ENCODE measurements at places on chromosomes 5 and 9.

- no peak for DNase-seq
Observed at GRCh38 chr9:135486267-135487065, 6.9 kb downstream of the PPP1R26 start.

DNA sequence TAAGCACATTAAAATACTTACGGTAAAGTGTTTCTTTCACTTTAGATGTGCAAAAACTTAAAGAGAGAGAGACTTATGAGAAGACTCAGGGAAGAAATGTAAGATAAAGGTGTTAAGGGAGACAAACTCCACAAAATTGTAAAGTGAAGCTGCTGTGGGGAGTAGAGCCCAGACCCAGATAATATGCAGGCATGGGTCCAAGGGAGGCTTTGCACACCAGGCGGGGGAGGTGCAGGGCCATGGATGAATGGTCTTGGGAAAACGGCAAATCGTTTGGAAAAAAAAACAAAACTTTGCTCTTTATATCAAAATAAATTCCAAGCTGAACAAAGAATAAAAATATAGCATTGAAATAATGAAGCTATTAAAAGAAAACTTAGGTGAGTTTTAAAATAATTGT, 9.1 kb downstream of the SYK start:
- DNase-seq = no peak

GRCh38 chr9:34694811-34695210, 3.7 kb upstream of the CCL19 start:
- DNase-seq = no peak

DNA sequence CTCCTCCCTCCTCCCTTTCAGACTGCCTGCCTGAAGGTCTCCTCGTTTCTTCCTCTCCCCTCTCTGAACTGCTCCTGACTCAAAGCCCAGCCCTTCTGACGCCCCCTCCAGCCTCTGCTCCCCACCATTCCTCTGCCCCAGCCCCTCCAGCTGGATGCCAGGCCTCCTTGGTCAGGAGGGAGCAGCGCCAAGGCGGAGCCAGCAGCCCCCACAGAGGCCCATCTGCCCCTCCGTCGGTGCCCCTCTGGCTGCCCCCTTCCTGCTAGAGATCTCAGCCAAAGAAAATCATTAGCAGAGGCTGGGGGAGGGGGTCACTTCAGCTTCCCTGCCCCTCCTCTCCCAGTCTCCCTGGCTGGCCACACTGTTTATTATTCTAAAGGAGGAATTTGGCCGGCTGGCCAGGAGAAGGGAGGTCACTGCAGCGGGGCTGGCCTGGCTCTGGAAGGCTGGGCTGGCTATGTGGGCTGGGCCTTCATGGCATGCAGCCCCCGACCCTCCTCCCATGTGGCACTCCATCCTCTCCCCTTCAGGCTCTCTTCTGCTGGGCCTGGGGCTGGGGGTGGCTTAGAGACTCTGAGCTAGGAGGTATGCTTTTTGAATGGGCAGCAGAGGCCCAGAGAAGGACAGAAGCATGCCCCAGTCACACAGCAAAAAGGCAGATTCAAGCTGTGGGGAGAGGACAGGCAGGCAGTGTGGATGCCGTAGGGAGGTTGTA, 16.9 kb downstream of the PDGFRB start:
- peak; percentile 84 for DNase-seq

- no peak for DNase-seq
Observed at GRCh38 chr9:127796225-127796813, 6.4 kb upstream of the FPGS start.

- DNase-seq = no peak
Observed at GRCh38 chr9:99312736-99313135, 90.7 kb downstream of the SEC61B start.

DNA sequence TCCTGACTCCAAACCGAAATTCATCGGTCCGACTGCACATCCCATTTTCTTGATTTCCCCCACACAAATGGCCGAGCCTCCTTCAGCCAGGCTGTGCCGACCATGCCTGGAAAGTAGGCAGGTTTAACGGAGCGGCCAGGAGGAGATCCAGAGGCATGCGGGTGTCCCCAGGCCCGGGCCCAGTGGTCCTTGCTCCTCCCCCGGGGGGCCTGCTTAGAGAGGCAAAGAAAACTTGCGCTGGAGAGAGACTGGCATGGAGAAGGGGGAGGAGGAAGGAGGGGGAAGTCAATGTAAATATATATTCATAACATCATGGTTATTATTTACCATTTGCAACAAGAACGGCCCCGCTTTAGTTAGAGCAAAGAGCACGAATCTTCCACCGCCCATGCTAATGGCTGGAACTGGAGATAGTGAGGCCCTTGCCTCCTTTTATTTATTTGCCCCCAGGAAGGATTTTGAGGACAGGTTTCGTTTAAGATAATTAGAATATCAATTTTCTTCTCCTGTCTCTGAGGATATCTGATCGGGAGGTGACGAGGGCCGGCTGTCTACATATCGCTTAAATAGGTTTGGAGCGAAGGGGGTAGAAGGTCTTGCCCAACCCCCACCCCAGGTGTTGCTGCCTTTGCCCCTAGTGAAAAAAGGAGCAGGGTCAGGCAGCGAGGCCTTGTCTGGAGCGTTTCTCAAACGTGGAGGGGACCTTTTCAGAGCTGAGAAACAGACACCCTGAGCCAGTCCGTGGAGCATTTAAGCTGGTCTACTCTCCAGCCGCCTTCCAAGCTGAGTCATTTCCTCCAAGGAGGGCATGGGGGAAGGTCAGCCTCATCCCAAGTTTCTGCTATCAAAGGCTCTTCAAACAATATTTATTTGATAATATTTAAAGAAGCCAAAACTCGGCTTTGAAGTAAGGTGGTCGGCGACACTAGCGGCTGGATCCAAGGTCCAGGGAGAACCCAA, 2.5 kb downstream of the BARHL1 start:
- no peak for DNase-seq

DNA sequence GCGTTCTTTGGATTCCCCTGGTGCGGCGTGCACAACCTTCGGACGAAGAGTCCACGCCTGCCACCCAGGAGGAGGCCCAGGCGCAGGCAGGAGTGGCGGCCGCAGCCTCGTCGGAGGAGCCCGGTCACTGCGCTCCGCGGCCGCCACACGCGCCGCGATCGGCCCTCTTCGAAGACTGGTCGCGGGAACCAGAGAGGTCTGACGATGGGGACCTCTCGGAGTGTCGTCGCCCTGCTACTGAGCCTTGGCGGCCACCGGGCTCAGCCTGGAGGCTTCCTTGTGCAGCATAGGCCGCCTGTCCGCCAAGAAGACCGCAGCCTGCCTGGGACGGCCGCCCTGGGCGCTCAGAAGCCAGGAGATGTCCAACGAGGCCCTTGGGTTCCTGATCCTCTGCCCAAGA, 112.5 kb upstream of the SELENOP start:
- no peak for DNase-seq

DNA sequence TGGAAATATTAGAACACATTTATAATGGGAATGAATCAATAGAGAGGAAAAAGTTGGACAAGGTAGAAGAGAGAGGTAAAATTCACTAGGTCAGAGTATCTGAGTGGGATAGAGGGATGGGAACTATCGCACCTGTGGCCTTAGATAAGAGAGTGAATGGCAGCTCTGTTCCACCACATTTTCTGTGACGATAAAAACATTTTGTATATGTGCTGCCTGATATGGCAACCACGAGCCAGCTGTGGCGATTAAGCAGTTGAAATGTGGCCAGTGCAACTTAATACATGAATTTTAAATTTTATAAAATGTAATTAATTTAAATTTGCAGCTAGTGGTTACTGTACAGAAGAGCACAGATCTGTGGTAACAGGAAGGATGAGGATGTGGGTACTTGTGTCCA, 46.7 kb downstream of the ZNF354A start:
- no peak for DNase-seq

- DNase-seq = no peak
Observed at GRCh38 chr9:12503606-12504122, 189.5 kb upstream of the TYRP1 start.

GRCh38 chr9:89353989-89354388, 35.7 kb downstream of the SECISBP2 start:
- DNase-seq = no peak

DNA sequence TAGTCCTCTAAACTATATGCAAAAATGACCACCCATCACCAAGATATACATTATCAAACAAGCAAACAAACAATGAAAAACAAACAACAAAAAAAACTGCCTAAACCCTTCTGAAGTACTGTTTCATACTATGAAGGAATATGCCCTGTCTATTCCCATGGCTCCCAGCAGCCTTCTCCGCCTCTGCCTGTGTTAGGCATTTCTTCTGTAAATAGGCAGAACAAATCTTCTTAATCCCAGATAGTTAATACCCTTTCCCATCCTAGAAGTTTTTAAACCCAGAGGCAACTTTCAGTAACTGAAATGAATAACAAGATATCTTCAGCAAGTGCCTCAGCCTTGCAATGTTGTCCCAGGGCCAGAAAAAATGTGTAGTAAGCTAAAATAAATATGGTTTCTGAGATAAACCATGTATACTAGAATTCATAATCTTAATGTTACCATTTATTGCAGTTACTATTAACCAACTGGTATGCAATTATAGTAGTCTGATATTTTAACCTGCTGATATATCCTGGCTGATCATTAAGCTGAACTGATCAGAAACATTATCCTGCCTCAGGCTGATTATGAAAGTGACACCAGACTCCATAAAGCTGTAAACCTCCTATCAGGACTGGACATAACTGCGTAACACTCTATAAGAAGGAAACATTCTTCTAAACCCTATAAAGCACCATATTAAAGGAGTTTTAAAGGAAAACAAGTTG, 68.5 kb downstream of the ANKRD31 start:
- no peak for DNase-seq

DNA sequence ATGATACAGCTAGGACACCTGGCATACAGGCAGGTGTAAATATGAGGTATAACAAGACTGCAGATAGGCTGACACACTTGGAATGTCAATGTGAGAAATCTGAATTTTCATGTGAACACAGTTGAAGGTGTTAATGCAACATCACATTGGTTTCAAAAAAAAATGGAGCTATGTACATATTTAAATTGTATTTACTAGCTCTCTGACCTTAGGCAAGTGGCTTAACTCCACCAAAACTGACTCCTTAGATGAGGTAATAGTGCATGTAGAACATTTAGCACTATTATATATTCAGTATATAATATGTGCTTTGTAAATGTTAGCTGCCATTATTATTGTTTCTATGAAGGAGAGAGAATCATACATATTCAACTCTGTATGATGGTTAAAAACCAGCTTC, 48.0 kb downstream of the HTR4 start:
- no peak for DNase-seq

GRCh38 chr5:34698754-34699153, 42.6 kb downstream of the RAI14 start:
- DNase-seq = no peak

DNA sequence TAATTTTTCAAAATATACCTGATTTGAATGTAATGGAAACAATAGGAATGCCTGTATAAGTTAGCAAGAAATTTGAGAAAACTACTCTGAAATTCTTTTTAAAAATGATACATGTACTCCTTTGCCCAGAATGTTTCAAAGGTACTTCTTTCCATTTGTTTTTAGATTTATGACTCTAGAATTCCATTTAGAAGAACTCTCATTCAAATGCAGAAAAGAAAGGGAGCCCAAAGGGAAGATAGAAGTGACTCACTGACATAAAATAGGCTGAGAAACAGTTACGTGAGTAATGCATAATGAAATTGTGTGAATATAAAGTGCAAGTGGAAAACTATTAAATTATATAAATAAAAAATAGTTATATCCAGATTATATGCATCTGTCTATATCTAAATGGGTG, 926.3 kb downstream of the TAF11L14 start:
- DNase-seq = no peak

DNA sequence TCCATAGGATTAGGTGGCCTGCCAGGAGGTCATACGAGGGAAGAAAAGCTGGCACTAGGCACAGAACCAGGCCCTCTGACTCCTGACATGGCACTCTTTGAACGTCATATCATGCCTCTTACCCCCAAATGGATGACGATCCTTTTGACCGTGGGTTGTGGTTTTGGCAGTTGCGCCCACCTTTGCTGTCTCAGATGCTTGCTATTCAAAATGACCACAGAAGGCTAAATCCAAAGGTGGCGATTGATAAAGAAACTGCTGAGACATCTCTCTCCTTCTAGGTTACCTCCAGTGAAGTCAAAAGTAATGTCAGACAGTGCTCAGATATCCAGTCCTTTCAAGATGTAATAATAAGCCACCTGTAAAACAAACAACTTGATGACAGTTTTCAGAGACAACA, 385.0 kb downstream of the EFNA5 start:
- DNase-seq = no peak

DNA sequence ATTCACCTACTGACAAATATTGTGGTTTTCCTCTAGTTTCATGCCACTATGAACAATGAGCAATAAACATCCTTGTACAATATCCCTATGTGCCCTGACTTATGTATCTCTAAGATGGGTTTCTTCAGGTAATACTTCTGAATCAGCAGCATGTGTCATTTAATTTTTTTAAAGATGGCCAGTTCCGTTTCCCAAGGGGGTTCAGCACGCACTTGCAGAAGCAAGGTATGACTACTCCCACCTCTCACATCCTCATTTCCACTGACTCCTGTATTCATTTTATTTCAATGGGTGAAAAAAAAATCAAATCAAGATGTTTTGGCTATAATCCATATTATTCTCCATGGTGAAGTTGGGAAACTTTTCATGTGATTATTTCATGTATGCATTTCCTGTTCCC, 14.7 kb upstream of the ADAMTS19 start:
- no peak for DNase-seq

DNA sequence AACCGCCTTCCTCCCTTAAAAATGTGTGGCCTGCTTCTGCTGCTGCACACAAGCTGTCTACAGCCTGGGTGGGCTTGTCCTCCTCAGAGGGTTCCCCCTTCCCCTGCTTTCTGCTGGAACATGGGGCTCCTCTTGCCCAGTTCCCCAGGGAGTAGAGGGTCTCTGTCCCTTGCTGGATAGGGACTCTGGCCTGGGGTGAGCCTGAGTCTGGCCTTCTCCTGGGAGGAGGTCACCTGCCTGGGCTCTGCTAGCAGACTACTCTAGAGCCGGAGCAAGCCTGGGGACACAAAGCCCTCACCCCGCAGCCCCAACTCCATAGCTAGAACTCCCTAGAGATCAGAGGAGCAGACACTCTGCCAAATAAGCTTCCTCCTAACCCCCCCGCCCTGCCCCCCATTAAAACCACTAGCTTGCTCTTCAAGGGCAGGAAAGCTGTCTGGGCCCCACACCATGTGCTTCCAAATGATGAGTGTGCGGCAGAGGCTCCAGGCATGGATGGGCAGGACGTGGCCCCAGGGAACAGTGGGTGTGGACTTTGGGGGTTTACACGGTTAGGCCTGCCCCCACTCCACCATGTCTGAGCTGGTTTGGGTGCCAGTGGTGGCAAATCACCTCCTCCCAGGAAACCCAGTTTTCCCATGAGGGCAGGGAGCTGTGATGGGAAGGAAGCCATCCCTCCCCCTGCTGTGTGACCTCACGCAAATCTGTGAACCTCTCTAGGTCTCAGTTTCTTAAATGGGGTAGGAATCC, 10.0 kb downstream of the TCF7 start:
- DNase-seq = no peak

GRCh38 chr5:177973066-177973635, 22.9 kb downstream of the PROP1 start:
- no peak for DNase-seq

GRCh38 chr5:61625137-61625561, 293.1 kb downstream of the ZSWIM6 start:
- no peak for DNase-seq
